ENCODE measurements at places on chromosomes 3 and 15.

GRCh38 chr3:36201546-36201945 is 178.8 kb upstream of the STAC start:
- no peak for DNase-seq

DNA sequence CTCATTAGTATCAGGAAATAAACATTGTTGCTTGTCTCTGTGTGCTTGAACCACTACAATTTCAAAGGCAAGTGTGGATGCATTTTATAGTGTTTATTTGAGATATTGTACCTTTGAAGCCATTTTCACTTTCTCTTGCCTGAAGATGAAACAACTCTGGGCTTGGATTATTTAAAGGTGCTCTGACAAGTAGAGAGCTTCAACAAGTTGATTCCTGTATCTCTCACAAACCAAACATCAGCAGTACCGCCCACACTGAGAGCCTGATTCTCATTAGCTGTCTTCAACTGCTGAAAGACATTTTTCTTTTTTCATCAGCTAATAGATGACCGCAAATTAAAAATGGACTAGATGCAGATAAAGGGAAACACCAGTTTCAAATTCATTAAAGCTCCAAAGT is 806 bp upstream of the CERS3 start:
- no peak for DNase-seq

- DNase-seq = no peak
Observed at GRCh38 chr3:24167429-24167828, 222.3 kb downstream of the NR1D2 start.

DNA sequence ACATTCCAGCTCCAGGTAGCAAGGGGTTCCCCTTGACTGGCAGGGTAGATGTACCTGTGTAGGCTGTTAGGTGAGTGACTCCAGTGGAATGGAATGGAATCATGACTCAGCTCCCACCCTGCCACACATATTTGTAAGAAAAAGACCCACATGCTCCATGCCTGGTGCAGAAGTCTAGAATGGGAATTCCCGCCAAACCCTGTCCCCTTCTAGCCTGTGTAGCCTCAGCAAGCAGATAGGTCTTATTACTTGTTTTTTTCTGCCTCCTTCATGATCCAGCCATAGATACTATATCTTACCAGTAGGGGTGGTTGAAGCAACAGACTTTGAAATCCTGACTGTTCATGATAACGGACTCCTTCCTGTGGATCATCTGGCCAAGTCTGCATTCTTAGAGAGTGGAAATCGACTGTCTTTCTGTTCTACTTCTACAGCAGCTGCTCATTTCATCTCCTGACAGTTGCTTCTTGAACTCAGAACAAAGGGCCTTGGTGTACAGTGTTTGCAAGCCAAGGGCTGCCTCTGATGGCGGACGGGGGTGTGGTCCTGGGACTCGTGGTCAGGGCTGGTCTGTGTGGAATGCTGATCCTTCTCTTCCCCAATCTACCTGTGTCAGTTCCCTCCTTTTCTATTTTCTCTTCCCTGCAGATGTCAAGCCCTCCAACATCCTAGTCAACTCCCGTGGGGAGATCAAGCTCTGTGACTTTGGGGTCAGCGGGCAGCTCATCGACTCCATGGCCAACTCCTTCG is 16.3 kb downstream of the SNAPC5 start:
- no peak for DNase-seq
